ENCODE measurements at places on chromosomes 2 and 18. TPM values are rescaled to one million over a fixed set of nuclear protein-coding genes. Genes with fewer than 3 reads are reported as not detected.

- no peaks in the 10 kb centered on the region for H3K36me3 ChIP-seq
- no peak overlapping the region for H3K27ac ChIP-seq
- H3K27me3 ChIP-seq = no peaks in the 10 kb centered on the region
- H3K4me3 ChIP-seq = no peak overlapping the region
- H3K4me1 ChIP-seq = no peaks in the 10 kb centered on the region
Observed at GRCh38 chr2:34985474-34985873, 1370.1 kb upstream of the CRIM1 start.

Gene SERPINB12
- total RNA-seq = not detected

Gene ANKRD53
- total RNA-seq = 0.39 TPM

DNA sequence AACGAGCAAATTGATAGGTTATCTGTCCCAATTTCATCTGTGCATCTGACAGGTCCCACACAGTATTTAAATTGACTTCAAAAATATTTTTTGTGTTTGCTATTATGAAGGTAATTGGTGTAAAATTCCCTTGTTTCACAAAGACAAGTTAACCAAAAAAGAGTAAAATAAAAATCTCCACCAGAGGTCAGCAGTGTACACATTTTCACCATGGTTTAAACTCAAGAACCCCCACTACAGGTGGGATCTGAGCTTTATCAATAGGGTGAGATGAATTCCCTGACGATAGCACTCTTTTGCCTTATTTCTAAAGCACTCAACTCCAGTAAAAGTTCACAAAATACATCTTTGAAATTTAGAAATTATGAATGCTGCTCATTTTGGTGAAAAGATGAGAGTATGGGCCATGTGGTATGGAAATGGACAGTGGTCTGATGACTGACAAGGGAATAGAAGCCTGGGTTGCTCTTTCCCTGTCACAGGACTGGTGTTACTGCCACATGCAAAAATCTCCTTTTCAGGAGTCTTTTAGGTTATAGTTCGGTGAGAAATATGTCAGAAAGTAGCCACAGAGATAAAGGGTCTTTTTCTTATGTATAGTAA lies 68.0 kb downstream of the SERPINB8 start:
- no peak overlapping the region for H3K4me3 ChIP-seq
- peaks cover 18% of the 10 kb centered on the region for H3K36me3 ChIP-seq
- peaks cover 5% of the 10 kb centered on the region for H3K27me3 ChIP-seq
- no peak overlapping the region for H3K27ac ChIP-seq
- H3K4me1 ChIP-seq = no peaks in the 10 kb centered on the region

Gene PAIP2B
- 22.4 TPM for total RNA-seq

DNA sequence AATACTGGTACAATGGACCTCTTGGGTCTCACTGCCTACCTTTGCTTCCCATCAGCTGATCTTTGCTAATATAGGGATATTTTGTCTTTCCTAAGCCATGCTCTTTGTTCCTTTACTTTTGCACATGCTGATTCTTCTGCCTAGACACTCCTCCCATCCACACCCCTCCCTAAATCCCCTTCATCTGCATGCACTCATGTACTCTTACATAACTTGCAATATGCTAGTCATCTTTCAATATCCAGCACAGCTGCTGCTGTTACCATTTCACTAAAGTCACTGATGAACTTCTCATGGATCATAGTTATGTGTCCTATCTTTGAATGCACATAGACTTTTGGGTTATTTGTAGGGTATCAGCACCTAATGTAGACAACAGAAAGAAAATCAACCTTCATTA lies 18.5 kb upstream of the DTNA start:
- no peak overlapping the region for H3K4me3 ChIP-seq
- no peak for DNase-seq
- H3K4me1 ChIP-seq = peaks cover 31% of the 10 kb centered on the region
- peaks cover 6% of the 10 kb centered on the region for H3K36me3 ChIP-seq
- no peaks in the 10 kb centered on the region for H3K27me3 ChIP-seq
- H3K27ac ChIP-seq = no peak overlapping the region

DNA sequence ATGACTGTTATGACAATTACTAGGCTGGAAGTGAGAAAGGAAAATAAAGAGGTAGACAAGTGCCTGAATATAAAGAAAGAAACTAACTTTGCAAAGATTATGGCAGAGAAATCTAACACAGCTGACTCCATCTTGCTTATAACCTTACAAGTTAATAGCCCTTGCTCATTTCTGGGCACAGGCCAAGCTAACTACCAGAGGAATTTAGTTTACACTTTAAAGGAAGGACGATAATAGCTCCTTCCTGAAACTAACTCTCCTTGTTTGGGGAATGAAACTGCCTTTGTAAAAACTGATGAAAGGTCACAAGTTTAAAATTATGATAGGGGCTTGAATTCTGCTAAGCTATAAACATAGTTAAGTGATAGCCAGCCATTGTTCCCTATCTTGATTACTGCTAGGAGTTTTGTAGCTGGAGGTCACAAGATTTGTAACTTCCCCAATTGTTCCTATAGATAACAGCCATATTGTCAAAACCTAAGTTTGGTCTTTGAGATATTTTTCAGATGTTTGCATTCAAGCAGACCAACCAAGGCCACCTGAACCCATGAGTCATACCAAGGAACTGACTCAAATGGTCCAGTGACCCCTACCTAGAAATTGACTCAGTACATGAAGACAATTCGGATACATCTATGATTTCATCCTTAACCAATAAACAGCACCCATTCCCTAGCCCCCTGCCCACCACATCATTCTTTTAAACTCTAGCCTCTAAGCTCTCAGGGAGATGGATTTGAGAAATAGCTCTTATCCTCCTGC lies 209.2 kb upstream of the LRATD1 start:
- DNase-seq = no peak
- H3K27me3 ChIP-seq = no peaks in the 10 kb centered on the region
- H3K4me1 ChIP-seq = no peaks in the 10 kb centered on the region
- H3K4me3 ChIP-seq = no peak overlapping the region
- 0 out of 2 replicates have a peak, but pooled peaks cover 2% of the 10 kb centered on the region for H3K36me3 ChIP-seq

Gene MYL12B
- 158 TPM for total RNA-seq

Gene NT5C1B
- not detected for total RNA-seq

Gene GAL3ST2
- 0.73 TPM for total RNA-seq

Gene CAVIN2
- 0.14 TPM for total RNA-seq

DNA sequence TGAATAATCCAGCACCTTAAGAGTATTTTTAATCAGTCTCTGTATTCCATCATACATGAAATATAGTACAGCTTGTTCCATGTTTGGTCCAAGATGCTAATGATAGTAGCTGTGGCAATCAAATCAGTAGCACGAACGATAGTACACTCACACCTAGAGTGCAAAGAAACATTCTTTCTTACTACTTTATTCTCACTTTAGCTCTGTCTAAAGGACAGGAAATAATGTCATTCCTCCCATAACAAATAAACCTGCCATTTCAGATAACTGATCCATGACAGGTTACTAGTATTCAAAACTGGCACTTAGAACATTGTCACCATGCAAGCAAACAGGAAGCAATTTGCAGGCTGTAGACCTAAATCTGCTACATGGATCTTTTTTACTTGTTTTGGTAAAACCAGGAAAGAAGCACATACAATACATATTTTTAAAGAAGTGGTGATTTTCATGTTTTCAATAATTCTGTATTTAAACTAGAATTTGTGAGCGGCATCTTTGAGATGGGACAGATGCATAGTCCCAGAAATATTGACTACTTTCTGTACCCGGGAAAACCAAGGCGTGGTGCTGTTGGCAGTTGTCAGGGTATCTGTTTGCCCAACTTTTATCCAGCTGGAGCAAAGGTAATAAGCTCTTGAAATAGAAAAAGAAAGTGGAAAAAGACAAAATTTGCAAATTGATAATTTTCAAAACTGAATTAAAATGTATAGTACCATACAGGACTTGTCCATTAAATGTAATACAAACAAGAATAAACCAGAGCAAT lies 49.5 kb downstream of the IKZF2 start:
- no peak overlapping the region for H3K4me3 ChIP-seq
- no peak overlapping the region for H3K27ac ChIP-seq
- no peaks in the 10 kb centered on the region for H3K27me3 ChIP-seq

- no peaks in the 10 kb centered on the region for H3K27me3 ChIP-seq
- no peak overlapping the region for H3K27ac ChIP-seq
- no peak overlapping the region for H3K4me3 ChIP-seq
Observed at GRCh38 chr2:149167941-149168340, 129.4 kb downstream of the LYPD6B start.

GRCh38 chr2:64400733-64401528 lies 53.0 kb upstream of the LGALSL start:
- no peak overlapping the region for H3K4me3 ChIP-seq
- H3K36me3 ChIP-seq = no peaks in the 10 kb centered on the region
- no peak for DNase-seq
- H3K27ac ChIP-seq = peak overlapping the region; percentile 48
- no peaks in the 10 kb centered on the region for H3K27me3 ChIP-seq
- H3K4me1 ChIP-seq = peaks cover 56% of the 10 kb centered on the region

GRCh38 chr2:31644551-31644950 lies 63.8 kb upstream of the SRD5A2 start:
- peak; percentile 21 for DNase-seq
- H3K4me1 ChIP-seq = no peaks in the 10 kb centered on the region
- H3K27ac ChIP-seq = no peak overlapping the region
- no peaks in the 10 kb centered on the region for H3K36me3 ChIP-seq
- H3K4me3 ChIP-seq = no peak overlapping the region

Gene IHH
- not detected for total RNA-seq

Gene GPR17
- not detected for total RNA-seq

- no peak overlapping the region for H3K27ac ChIP-seq
- no peaks in the 10 kb centered on the region for H3K36me3 ChIP-seq
- DNase-seq = no peak
Observed at GRCh38 chr18:70415823-70416488, 127.1 kb downstream of the SOCS6 start.

- H3K4me1 ChIP-seq = peaks cover 6% of the 10 kb centered on the region
- peaks cover 11% of the 10 kb centered on the region for H3K36me3 ChIP-seq
- DNase-seq = no peak
- no peak overlapping the region for H3K27ac ChIP-seq
Observed at GRCh38 chr2:78056976-78057375, 534.8 kb upstream of the LRRTM4 start.

DNA sequence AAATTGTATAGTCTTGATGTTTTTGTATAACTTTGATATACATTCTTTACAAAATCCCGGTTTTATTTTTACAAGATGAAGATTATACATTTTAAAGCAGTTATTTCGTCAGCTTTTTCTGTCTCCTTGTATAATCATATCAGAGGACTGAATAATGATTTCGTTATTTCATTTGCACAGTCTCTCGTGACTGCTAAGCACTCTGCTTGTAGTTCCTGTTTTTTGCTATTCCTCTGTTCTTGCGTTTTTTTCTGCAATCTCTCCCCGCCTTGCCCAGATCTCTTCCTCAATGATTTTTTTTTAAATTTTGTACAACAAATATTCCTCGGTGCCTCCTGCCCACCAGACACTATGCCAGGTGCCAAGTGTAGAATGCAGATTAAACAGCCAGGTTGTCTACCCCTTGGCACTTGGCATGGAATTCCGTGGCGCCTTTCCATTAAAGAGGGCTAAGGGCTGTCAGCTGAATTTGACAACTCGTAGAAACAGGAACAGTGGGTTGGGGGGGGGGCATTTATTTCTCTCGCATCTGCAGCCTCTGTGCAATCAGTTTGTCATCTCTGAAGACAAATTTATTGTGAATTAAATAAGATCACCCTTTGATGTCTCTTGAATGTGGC lies 69.6 kb downstream of the KLHL29 start:
- no peak for DNase-seq
- peaks cover 8% of the 10 kb centered on the region for H3K4me1 ChIP-seq
- no peaks in the 10 kb centered on the region for H3K36me3 ChIP-seq
- H3K27me3 ChIP-seq = no peaks in the 10 kb centered on the region
- H3K4me3 ChIP-seq = no peak overlapping the region

Gene VWC2L
- not detected for total RNA-seq

DNA sequence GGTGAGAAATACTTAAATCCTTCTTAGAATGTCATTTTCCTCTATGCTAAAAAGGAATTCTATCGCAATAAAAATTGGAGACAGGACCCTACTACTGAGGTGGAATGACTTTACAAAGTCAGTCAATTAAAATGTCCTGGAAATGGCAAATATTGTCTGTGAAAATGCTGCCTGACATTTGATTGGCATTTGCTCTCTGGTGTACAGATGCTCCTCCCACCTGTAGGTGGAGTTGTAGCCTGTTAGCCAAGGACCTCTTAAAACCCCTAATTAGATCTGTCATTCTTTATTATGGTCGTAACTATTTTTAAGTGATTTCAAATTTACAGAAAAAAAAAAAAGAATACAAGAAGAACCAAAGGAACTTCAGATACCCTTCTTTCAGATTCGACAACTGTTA lies 393.1 kb upstream of the KLHL29 start:
- DNase-seq = no peak
- no peak overlapping the region for H3K4me3 ChIP-seq
- peaks cover 2% of the 10 kb centered on the region for H3K4me1 ChIP-seq
- no peaks in the 10 kb centered on the region for H3K36me3 ChIP-seq
- H3K27ac ChIP-seq = no peak overlapping the region

GRCh38 chr2:205022841-205023240 lies 477.6 kb downstream of the PARD3B start:
- H3K27me3 ChIP-seq = no peaks in the 10 kb centered on the region
- H3K36me3 ChIP-seq = no peaks in the 10 kb centered on the region
- H3K4me3 ChIP-seq = no peak overlapping the region
- H3K4me1 ChIP-seq = no peaks in the 10 kb centered on the region

- H3K27me3 ChIP-seq = peaks cover 2% of the 10 kb centered on the region
- no peak overlapping the region for H3K4me3 ChIP-seq
- no peak for DNase-seq
- H3K4me1 ChIP-seq = peaks cover 11% of the 10 kb centered on the region
- H3K27ac ChIP-seq = no peak overlapping the region
Observed at GRCh38 chr18:78764544-78764943, 215.1 kb upstream of the SALL3 start.

- peak; percentile 46 for DNase-seq
- peak overlapping the region; percentile 92 for H3K4me3 ChIP-seq
- peaks cover 42% of the 10 kb centered on the region for H3K27me3 ChIP-seq
- no peak overlapping the region for H3K27ac ChIP-seq
Observed at GRCh38 chr18:28175930-28176697, 816 bp downstream of the CDH2 start.

- H3K27me3 ChIP-seq = no peaks in the 10 kb centered on the region
- no peak overlapping the region for H3K27ac ChIP-seq
- DNase-seq = no peak
- no peaks in the 10 kb centered on the region for H3K4me1 ChIP-seq
- H3K4me3 ChIP-seq = no peak overlapping the region
Observed at GRCh38 chr2:204491528-204491927, 53.7 kb upstream of the PARD3B start.

DNA sequence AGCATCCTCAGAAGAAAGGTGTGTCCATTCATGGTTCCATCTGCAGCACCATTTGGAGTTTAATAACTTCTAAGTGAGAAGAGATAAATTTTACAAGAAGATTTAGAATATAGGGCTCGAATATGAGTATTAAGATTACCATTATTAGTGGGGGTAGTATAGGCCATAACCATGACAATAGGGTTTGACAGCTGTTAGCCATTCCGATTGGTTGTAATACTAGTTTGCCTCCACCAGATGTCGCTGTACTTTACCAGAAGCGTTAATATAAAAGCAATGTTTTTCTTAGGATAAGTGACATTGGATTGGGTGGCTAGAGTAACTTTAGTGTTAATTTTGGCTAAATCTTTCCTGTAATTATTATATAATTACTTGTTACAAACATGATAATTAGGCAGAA lies 107.5 kb upstream of the SRD5A2 start:
- peaks cover 12% of the 10 kb centered on the region for H3K27me3 ChIP-seq
- H3K4me3 ChIP-seq = no peak overlapping the region
- no peaks in the 10 kb centered on the region for H3K4me1 ChIP-seq
- no peak overlapping the region for H3K27ac ChIP-seq
